ENCODE measurements at places on chromosomes 4 and X.

DNA sequence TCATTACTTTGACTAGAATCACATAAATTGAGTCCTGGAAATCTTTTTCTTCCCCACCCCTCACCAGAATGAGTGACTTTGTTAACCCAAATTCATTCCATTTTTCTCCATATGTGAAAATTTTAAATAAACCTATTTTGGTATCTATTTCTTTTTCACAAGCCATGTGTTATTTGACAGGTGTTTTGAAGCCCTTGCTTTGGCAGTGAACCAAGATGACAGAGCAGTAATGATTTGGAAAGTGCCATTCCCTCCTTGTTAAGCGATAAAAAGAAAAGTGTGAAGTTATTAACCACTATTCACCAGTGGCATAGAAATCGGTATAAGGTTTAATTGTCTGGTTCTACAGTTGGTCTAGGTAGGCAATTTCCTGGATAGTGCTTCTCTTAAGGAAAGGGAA lies 66.1 kb downstream of the POLA1 start:
- DNase-seq = no peak

DNA sequence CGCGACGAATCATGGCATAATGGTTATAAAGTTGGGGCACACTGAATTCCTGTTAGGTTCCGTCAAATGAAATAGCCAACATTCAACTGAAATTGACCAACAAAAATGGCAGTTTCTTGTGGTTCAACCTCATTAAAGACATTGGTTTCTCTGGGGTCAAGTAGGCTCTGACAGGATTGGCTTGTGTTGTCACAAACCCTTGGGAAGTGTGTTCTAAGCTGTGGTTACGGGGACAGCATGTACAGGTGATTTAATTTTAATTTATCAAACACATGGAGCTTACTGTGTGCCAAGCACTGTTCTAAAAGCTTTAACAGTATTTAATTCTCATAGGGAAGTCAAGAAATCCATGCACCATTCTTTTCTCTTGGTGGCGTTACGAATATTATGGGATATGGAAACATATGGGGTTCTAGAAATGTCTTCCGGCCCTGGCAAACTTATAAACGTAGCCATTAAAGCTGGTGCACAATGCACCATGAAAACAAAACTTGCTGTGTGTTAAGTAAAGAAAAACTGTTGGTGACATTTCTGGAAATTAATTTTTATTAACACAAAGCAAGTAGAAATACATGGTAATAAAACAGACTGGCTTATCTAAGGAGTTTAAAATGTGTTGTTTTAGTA lies 891 bp downstream of the XK start:
- DNase-seq = no peak

DNA sequence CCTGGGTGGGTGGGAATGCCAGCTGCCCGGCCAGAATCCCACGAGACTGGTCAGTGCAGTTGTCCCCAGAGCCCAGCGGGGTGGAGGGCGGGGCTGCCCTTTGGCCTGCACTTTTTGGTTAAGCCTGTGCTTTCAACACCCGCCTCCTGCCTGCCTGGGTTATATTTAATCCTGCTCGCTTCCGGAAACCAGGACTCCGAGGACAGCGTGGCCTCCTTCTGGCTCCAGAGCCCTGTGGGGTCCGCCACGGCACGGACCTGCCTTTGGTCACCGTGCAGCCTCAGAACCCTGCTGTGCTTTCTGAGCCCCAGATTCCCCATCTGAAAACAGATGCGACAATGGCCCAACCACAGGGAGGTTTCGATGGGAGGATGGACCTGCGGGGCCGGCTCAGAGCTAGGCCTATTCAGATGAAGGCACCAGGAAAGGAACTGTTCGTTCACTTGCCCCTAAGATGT lies 29.4 kb upstream of the KIAA0232 start:
- no peak for DNase-seq

DNA sequence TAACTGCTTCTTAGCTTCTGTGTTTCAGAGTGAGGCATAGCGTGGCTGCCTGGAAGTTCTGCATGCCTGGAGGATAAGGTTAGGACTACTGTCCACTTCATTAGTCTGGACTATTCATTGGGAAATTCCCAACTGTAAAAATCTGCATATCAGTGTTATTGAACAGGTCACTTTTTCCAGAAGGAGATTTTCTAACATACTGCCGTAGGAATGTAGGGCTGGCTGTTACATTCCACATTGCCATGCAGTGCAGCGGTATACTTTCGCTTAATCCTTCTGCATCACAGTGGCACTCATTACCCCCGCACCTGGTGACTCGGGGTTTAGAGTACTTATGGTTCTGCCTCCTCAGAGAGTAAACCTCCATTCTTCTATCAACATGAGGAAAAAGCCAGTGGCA lies 104.6 kb downstream of the NPFFR2 start:
- DNase-seq = no peak

DNA sequence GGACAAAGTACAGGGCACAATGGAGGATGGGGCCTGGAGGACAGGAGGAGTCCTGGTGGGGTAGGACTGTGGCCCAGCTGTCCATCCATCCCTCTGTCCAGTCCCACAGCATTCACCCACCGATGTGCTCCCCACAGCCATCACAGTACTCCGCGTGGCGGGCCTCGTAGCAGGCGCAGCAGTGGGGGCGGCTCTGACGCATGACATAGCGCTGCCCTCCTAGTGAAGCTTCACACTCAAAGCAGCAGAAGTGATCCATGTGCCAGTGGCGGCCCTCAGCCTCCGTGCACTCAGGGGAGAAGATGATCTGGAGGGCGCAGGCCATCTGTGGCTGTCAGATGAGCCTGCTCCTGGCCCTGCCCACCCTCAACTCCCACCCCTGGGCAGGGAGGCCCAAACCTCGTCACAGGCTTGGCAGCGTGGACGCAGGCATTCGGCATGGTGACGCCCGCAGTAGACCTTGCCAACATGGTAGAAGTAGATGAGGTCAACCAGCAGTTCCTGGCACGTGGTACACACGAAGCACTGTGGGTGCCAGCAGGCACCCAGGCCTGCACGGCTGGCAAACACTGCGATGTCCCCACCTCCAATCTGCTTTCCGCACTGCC lies 6.3 kb downstream of the PLP2 start:
- DNase-seq = no peak

GRCh38 chrX:151621422-151621821 lies 57.9 kb downstream of the PASD1 start:
- DNase-seq = no peak

GRCh38 chr4:150988238-150988637 lies 26.8 kb downstream of the LRBA start:
- no peak for DNase-seq

GRCh38 chrX:3963980-3964379 lies 250.5 kb upstream of the PRKX start:
- no peak for DNase-seq

DNA sequence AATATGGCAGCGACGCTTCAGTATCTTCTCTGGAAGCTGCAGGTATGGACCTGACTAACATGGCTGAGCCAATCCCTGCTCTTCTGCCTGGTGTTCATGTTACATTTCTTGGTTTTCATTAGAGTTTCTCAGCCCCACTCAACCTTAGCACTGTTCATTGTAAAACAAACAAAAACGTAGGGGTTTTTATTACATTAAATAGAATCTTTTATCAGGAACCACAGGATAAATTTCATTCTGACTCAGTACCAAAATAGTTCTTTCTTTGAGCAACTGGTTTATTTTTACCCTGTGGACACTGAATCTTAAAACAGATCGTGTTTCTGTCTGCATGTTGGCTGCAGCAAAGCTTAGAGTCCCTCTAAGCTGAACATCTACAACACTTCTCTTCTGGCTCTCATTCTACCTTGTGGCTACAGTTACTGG lies 27.1 kb downstream of the FHIP1A start:
- no peak for DNase-seq

Measured in activated T-helper 1 cell treated with anti-CD3 and anti-CD28 coated beads, Interleukin-12 subunit alpha, Interleukin-12 subunit beta, Interleukin-2, Interleukin-4 antibody, amounts not matched to agents 30 ng/mL and 10 ng/mL and 1 ng/mL, durations not matched to agents 14 hours and 24 hours and 36 hours (primary cell).